ENCODE measurements at places on chromosomes 6 and 20.
A peak's percentile ranks its signal among the peaks of the same experiment; 100 is the strongest.

- DNase-seq: no peak
Observed at GRCh38 chr6:96812077-96812703, 25.1 kb downstream of the GPR63 start.

GRCh38 chr6:15403094-15403755 lies 157.4 kb downstream of the JARID2 start:
- no peak for DNase-seq

- DNase-seq: no peak
Observed at GRCh38 chr6:131061041-131061750, 1.8 kb downstream of the EPB41L2 start.

DNA sequence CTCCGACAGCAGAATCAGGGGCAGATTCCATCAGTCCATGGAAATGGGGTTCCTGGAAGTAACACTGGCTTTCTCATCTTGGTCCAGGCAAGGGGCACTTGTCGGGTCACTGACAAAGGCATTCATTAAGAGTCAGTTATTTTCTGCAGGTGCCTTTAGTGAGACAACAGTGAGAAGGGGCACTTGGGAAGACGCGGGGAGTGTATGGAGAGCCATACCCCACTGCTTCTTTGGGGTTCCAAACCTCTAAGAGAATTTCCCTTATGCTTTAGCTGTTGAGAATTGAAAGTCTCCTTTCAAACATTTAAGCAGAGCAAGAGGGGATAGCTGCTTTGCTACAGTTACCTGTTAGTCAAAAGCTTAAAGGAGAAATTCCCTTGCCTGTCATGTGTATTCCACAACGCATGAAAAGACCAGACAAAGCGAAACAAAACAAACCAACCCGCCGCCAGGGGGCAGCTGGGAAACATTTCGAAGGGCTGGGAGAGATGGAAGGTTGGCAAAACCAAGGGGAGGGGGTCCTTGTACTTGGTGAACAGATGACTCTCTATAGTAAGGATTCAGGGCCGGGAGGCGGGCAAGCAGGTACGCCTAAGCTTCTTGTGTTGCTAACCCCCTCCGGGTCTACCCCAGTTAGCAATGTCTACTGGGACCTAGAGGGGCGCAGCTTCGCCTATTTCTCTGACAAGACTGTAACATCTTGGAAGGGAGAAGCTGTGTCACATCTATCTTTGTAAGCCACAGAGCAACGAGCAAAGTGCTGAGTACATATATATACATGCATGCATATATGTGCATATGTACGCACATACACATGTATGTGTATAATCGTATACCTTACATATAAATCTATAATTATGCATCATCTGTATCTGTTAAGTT lies 474.9 kb upstream of the AGPAT4 start:
- peak; percentile 84 for DNase-seq

- no peak for DNase-seq
Observed at GRCh38 chr20:6580486-6580885, 187.0 kb upstream of the BMP2 start.

GRCh38 chr6:72748759-72749158 lies 126.9 kb downstream of the KCNQ5 start:
- no peak for DNase-seq

DNA sequence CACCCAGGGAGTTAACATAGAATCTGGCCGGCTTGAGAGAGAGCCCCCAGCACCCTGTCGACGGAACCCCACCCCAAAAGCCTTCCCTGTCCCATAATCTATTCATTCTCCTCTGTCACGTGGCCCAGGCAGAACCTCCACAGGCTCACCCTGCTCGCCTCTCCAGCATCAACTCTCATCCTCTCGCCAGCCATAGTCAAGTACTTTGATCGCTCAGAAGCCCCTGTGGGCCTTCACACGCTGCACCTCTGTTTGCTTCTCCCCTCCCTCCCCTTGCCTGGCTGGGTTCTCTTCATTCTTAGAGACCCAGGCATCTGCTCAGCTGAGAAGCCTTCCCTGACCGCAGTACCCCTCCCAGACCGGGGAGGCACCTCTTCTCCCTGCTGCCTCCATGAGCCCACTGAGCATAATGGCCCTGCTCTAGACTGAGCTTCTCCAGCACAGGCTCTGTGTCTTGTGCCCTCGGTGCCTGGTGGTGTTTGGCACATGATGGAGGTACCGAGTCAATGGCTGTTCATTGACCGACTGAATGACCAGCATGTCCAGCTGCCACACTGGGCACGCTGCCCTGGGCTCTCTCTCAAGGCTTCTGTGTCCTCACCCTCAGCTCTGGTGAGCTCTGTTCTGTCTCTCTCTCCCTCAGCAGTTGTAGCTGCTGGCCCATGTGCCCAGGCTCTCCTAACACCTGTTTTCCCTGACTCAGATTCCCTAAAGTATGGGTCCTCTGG lies 33.7 kb downstream of the PKIG start:
- DNase-seq: no peak

DNA sequence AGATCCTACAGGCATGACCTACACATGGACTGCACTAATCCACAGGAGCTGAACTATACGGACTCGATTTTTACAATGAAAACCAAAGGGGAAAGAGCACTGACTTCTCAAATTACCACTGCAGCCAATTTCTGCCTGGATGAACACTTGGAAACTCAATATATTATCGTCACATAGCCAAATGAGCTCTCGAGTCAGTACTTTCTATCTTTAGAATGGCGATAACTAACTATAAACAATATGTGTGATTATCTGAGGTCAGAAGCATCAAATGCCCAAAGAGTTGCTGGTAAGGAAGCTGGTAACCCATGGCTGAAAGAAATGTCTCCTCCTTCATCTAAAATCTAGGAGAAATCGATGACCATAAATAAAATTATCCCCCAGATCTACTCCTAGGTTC lies 86.7 kb downstream of the KIF16B start:
- no peak for DNase-seq

GRCh38 chr20:48335308-48336050 lies 492.3 kb downstream of the PREX1 start:
- no peak for DNase-seq

DNA sequence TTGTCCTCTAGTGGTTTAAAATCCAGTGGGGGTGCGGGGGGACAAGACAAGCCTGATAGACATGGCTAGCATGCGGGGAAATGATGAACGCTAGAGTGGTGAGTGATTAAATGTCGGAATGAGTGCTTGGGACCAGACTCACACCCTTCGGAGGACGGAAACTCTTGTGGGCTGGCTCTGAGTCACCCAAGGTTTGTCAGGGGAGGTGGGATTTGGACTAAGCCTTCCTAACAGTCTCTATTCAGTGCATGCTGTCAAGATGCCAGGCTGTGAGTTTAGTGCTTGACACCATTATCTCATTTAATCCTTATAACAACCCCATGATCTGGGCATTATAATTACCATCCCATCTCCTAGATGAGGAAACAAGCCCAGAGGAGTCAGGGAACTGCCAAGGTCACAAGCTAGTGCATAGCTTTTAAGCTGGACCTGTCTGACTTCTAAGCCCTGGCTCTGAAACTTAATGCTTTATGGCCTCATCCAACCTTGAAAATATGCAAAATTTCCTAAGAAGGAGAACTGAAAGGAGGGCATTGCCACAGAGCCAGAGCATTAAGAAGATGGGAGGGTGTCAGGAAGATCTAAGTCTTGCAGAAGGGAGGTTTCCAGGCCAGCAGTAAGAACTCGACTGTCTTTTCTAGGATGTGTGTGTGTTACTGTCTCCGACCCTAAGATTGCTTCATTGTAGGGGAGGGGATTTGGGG lies 168.7 kb upstream of the LRFN2 start:
- DNase-seq: peak; percentile 92

- DNase-seq: no peak
Observed at GRCh38 chr20:37421060-37421905, 75.3 kb downstream of the SRC start.

GRCh38 chr6:169452117-169452868 lies 198.6 kb upstream of the THBS2 start:
- no peak for DNase-seq

- DNase-seq: no peak
Observed at GRCh38 chr20:17421493-17421892, 109.7 kb downstream of the BFSP1 start.

DNA sequence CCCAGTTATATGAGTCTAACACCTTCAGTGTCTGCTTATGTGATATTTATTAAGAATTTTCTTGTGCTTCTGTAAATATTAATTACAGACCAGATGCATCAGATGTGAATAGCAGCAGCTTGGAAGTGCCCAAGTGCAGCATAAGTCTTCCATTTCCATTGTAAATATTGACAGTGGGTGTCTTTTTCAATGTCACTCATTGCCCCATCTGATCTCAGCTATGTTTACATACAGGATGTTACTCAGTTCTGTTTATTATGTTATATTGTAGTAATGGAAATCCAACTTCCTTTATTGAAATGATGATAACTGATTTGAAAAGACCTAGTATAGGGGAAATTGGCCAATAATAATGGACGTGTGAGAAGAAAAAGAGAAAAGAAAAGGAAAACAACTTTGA lies 296.7 kb downstream of the SAMD5 start:
- no peak for DNase-seq

DNA sequence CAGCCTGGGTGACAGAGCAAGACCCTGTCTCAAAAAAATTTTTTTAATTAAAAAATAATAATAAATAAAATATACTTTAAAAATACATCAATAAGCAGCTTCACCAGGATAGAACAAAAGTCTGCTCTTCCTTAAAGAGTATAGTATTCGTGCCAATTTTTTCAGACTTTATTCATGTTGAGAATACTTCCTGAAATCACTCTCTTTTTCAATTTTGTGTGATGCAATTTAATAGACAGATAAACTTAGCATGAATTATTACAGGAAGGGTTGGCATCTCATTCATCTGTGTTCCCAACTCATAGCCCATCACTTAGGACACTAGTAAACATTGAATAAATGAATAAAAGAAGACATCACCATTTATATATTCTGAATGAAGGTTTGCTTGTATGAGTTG lies 52.4 kb downstream of the IPCEF1 start:
- DNase-seq: no peak

DNA sequence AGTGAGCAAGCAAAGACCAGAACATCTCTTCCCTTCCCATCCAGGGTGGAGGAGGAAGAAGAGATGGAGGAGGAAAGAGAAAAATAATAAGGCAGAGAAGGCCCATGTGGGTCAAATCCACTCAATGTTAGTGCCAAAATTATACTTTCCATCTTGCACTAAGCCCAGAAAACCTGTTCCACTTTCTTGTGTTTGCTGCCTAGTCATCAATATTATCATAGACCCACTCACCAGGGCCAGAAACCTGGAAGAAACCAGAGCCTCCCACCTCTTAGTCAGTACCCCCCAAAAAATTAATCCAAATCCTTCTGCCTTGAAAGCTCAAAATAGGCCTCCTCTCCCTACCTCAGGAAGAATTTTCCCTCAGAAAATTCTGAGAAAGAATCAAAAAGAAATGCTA lies 171.1 kb downstream of the SOD2 start:
- no peak for DNase-seq

DNA sequence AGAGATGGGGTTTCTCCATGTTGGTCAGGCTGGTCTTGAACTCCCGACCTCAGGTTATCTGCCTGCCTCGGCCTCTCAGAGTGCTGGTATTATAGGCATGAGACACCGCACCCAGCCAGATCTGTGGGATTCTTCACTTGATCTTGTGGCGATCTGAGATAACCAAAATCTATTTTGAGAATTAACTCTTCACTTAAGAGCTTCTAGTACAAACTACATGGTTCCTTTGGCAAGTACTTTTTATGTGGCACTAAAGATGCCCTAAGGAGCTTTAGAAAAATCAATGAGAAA lies 37.8 kb upstream of the TFB1M start:
- no peak for DNase-seq

GRCh38 chr20:29085625-29086024 lies 2171.8 kb upstream of the DEFB115 start:
- no peak for DNase-seq

- no peak for DNase-seq
Observed at GRCh38 chr20:41512624-41513023, 105.6 kb downstream of the CHD6 start.

- no peak for DNase-seq
Observed at GRCh38 chr6:12545619-12546409, 170.8 kb upstream of the PHACTR1 start.

DNA sequence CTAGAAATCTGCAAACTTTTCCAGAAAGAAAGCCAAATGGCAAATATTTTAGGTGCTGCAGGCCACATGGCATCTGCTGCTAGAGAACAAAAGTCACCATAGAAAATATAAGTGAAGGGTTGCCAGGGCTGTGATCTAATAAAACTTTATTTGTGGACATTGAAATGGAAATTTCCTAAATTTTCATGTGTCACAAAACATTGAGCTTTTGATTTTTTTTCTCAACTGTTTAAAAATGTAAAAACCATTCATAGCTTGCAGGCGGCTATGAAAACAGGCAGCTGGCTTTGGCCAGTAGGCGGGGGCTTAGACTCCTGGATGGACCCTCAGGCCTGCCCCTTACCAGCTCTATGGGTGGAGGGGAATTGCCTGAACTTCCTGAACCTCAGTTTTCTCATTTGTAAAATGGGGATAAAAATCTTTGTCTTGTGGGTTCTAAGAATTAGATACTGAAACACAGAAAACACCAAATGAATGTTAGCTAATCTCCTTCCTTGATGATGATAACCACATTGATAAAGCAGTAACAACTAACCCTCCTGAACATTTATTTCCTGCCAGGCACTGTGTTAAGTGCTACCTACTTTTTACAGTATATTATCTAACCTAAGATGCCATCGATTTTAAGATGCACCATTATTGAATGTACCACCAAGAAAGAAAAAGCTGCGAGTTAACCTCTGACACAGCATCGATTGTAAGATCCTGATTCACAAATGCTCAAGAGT lies 85.5 kb downstream of the SLC22A23 start:
- DNase-seq: no peak

DNA sequence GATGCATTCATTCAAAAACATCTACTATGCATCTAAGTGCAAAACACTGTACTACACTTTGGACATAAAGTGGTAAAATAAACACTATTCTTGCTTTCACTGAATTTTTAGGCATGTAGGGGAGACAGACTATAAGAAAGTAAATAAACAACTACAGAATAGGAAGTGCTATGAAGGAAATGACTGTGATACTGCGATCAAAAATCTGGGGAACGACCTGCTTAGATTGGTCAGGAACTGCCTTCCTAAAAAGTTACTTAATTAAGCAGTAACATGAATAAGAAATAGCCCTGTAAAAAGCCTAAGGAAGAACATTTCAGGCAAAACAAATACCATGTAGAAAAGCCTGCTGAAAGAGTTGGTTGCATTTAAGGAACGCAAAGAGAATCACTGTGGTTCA lies 50.6 kb downstream of the HACE1 start:
- DNase-seq: no peak

DNA sequence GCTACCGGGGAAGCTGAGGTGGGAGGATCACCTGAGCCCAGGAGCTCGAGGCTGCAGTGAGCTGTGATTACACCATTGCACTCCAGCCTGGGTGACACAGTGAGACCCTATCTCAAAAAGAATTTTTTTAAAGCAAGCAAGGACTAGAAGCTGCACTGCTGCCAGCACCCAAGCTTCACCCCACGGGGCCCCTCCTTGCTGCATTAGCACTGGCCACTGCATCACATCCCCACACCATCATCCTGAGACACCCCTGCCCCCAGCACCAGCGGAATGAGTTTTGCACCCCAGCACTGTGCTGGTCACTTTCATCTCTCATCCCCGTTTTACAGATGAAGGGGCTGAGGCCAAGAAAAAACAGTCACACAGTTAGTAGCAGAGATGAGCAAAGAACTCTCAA lies 30.9 kb downstream of the TBC1D7 start:
- no peak for DNase-seq
